BJ (cell line): ENCODE measurements at places on chromosomes 7 and 10. TPM values are rescaled to one million over a fixed set of nuclear protein-coding genes. Genes with fewer than 3 reads are reported as not detected.

The FZD1 gene
- 3.9 and 4.5 TPM in 2 replicates for polyA plus RNA-seq

DNA sequence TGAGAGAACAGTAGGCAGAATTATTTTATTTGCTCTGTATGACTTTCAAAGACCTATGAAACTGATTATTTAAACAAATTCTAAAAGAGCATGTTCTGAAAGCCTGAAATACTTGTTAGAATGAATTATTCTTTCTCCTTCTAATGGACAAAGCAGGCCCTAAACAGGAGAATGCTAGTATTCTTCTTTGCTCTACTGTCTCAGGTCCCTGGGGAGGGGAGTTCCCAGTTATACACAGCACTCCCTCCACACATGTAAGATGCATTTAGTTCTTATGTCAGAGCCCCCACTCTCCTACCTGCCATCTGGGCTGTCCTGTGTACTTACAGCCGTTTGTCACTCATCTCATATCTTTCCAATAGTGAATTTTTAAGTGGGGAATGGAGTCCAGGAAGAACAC, 633.5 kb upstream of the ANKRD30A start:
- DNase-seq = no peak

DNA sequence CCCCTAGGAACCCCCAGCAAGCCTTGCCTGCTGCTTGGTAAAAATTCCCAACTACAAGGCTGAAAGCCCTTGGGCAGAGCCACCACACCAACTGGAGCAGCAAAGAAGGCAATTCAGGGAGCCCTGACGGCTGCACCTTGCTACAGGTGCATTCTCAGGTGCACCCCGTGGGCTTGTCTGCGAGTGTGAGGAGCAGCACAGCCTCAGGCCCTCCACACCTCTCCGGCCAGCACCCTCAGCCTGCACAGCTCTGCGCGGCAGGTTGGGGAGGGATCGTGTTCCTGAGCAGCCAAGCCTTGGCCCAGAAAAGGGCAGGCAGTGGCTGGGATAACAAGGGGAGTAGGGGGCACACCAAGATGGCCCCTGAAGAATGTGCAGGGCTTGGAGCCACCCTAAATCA, 104.1 kb downstream of the FAM53B start:
- DNase-seq = no peak

- no peak for DNase-seq
These were observed 160.1 kb downstream of the GALNT11 start for GRCh38 chr7:152185558-152185957.

The STRIP2 gene
- 1.5 and 2.0 TPM in 2 replicates for polyA plus RNA-seq

DNA sequence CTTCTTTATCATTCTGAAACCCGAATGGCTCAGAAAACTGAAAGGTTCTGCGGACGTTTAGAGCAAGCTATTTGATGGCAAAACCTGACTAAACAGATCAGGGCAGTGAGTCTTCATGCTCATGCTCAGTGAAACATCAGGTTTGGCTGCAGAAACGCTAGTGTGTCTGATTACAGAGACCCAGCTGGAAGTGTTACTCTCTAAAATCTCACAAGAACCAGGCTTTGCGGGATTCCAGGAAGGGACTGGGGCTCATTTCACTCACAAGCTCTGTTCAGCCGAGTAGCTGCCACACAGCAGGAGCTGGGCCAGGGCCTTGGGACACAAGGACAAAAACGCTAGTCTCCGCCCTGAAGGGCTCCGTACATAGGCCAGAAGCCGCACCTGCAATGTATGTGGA, 2.9 kb downstream of the PITRM1 start:
- no peak for DNase-seq

DNA sequence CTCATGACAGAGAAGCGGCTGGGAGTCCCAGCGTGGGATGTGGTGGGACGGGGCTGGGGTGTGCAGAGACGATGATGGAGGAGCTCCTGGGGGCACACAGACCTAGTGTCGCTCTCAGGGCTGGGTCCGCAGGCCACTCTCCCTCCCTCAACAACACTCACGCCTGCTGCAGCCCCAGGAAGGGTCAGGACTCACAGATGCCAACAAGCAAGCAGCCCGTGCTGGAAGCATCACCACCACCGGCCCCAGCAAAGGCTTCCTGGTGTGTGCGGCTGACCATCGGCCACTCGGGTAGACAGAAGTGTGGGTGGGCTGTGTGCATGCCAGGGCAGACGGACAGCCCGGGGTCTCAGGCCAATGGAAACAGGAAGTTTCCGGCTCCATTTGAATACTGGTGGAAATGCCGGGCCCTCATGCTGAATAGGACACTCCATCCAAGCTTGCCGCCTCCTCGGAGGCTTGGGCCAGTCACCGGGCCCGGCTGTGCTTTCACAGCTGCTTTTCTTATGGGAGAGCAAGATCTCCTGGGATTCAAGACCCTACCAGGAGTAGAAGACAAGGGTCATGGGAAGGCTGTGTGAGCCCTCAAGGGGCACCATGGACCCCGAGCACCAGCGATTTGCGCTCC, 178.1 kb downstream of the ELFN1 start:
- no peak for DNase-seq

DNA sequence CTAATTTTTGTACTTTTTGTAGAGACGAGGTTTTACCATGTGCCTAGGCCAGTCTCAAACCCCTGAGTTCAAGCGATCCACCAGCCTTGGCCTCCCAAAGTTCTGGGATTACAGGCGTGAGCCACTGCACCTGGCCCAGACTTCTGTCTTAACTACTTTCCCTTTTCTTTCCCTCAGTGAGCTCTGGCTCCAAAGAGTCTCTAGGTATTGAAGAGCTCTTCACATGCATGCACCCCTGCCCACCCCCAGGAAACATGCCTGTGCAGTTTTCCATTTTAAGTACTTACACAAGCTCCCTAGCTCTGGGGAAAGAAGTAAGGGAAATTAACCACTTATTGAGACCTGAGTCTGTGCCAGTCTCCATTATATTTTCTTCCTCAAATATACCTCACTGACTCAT, 2.0 kb downstream of the MYOZ1 start:
- DNase-seq = no peak

The UROS gene
- polyA plus RNA-seq = 56.6 and 61.0 TPM in 2 replicates

DNA sequence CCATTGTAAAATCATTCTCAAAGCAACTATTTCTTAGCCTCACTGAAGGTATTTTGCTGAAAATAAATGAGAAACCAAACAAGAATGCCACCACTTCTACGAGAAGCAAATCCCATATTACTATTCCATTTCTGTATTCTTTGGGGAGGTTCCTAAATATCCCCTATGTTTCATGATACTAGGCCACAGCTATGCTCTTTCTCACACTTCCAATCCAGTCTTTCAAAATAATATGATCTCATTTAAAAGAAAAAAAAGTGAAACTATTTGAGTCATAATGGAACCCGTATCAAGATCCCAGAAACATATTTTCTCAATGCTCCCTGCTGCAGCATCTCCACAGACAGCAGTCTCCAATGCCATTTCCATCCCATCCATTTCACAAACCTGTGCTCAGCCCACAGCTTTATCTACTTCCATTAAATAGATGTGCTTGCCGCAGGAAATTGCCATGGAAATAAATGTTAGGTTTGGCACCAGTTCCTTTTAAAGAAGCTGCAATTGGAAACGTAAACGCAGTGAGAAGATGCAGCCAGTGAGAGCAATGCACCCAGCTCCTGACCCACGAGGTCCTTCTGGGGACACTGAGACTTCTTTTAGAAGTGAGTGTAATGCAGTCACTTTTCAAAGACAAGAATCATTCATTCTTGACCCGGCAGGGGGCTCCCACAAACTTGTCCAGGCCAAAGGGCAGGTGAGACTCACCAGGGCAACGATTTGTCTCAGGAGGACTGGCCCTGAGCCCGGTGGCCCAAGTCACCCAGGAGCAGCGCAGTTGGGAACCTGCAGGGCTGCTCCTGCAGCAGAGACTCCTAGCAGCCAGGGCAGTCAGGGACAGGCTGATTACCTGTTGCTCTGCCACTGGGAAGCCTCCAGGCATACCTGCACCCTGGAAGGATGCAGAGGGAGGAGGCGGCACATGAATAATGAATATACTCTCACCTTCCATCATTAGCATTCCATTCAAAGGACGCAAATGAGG, 99.6 kb downstream of the C10orf90 start:
- no peak for DNase-seq

DNA sequence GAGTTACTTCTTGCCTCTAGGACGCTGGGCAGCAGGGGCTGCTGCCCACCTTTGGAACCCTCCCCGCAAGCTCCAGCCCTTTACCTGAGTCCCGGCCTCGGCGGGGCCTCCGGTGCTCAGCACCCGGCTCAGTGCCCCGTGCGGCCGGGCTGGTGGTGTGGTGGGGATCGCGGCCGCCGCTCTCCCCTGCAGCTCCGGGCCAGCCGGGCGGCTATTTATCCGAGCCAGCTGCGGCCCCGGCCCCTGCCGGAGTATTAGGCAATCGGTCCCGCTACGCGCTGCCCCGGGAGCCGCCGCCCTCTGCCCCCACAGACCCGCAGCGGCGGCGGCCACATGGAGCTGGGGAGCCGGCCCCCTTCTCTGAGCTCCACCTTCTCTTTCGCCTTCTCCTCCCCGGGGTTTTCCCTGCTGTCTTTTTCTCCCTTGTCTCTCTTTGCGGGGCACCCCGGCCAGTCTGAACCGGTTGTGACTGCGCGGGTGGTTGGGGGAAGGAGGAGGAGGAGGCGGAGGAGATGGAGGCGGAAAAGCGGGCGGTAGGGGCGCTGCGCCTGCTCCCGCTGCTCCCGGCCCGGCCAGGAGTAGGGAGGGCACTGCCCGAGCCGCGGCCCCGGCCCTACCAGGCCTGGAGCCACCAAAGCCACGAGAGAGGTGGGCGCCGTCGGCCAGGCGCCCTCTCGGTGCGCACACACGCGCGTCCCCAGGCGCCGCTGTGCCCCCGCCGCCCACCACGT, at the start of gene SLC16A9:
Gene SLC16A9, minus strand, starts transcription at position 456 of the 731 bp plus-strand sequence. CDS start 25,559 bp downstream, outside the sequence.
- DNase-seq = no peak

DNA sequence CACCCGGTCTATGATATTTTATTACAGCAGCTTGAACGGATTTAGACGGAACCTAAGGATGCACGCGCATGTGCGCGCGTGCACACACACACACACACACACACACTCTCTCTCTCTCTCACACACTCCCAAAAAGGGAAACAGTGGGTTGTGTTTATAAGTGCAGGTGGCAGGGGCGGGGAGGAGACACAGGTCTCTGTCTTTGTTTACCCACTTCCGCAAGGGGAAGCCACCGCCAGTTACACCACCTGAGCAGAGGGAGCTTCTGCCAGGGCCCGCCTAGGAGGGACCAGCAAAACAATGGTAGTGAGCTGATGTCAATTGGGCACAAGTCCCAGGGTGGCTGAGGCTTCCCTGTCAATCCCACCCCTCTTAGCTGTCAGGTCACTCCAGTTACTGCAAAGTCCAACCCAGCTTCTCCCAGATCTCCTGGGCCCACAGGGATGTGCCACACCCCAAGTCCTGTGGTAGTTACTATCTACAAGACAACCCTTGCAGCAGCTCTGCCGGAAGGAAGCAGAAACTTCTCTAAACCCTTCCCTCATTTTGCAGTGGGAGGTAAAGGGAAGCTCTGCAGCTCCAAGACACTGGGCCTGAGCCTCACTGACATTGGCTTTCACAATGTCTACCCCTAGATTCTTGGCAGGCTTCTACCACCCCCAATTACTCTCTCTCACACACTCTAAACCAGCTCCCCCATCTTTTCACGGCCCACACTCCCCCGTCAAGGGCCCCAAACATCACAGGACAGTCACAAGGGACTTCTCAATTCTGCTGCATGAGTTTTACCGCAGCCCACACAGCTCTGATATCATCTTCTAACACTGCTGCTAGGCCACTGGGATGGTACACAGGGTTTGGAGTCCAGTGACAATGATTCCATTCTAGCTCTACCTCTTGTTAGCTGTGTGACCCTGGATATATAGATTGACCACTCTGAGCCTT, 17.6 kb downstream of the ANXA11 start:
- no peak for DNase-seq

- DNase-seq = no peak
These were observed 237.4 kb downstream of the BAMBI start for GRCh38 chr10:28914701-28915100.

DNA sequence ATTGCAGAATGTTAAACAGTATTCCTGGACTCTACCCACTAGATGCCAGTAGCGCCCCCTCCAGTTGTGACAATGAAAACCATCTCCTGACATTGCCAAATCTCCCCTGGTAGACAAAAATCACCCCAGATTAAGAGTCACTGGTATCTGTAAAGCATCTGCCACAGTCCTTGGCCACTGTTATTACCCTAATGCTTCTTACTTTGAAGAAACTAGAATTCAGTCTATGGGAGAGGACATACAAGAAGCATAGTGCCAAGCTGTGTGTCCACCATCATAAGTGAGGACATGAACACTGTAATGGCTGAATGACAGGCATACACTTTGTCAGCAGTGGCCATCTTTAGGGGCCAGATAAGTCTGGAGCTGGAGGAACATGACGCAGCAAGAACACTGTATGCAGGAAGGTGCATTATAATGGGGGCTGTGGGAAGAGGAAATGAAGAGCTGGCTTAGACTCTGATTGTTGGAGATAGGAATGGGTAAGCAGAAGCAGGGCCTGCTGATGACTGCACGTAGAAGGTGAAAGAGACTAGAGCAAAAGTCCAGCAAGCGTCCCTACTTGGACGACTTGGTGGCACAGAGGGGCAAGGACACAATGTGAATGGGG, 32.5 kb downstream of the CBX3 start:
- DNase-seq = no peak

GRCh38 chr7:107865956-107866775, 24.8 kb upstream of the DLD start:
- no peak for DNase-seq

DNA sequence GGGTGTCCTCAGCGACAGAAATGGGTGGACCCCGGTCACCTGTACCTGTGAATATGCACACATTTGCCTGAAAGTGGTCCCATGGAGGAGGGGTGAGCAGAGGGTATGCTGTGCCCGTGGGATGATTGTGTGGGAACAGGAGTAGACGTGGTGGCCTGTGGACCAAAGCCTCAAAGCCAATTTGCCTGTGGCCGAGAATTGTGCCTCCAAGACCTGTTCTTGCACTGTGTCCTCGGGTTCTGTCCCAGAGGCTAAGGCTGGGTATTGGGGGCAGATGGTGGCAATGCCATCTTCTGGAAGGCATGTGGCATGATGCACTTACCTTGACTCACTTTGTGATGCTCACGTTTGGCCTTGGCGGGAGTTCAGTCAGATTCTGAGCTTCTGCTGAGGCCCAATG, 351.0 kb downstream of the TCERG1L start:
- no peak for DNase-seq

The GLI3 gene
- polyA plus RNA-seq = 4.4 and 5.1 TPM in 2 replicates

The VSTM4 gene
- 2.8 and 4.4 TPM in 2 replicates for polyA plus RNA-seq

DNA sequence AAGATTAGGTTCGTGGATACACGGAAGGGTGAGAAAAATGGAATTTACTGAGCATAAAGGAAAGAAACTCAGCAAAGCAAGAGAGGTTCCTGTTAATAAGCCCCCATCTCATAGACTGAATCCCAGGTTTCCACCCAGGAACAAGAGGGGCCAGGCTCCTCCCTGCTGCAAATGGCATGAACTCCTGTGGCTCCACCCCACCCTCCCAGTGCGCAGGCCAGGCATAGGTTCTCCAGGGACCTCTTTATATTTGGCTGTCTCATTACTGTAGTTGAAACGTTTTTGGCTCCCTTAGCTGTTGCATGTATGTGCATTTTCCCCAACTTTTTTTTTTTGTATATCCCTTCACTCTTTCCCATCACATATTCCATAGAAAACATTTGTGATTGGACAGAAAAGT, 217.8 kb upstream of the NRP1 start:
- DNase-seq = no peak
